ENCODE measurements at places on chromosomes 12 and 14.

GRCh38 chr12:104742551-104743201 is 215.4 kb downstream of the SLC41A2 start:
- DNase-seq: no peak

GRCh38 chr12:75154388-75154787 is 55.3 kb downstream of the KCNC2 start:
- no peak for DNase-seq

GRCh38 chr12:111420494-111420893 is 14.8 kb downstream of the SH2B3 start:
- no peak for DNase-seq

- peak; percentile 49 for DNase-seq
These were observed at the start of gene NELL2 for GRCh38 chr12:44875954-44876543. TSS of gene NELL2 (minus strand) at chr12:44876315. CDS start at chr12:44875869, 446 bp downstream.

GRCh38 chr12:58919231-58920101 is 838 bp downstream of the LRIG3 start:
- DNase-seq: no peak

- no peak for DNase-seq
These were observed 11.8 kb downstream of the NACA start for GRCh38 chr12:56713345-56713744.

GRCh38 chr12:56124133-56124532 is 3.9 kb upstream of the ESYT1 start:
- no peak for DNase-seq

DNA sequence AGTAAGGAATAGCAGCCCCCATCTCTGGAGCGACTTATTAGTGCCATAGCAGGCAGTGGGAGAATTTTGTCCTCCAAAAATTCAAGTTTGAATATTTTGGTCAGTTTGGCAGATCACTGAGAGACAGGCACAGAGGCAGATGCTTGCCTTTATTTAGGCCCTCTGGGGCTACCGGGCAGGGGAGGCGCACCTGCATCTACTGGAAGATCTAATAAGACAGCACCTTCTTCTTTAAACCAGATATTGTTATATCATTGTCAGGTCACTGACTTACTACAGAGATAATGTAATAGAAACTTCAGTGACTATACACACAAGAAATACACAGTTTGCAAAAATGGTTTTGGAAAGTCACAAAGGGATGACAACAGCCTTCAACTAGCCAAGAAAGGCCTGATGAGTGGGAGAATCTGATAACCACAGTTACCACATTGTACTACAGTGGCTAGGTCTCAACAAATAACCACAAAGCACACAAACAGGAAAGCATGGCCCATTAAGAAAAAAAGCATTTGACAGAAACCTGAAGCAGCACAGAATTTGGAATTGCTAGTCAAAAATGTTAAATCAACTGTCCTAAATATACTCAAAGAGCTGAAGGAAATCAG is 56.8 kb downstream of the CDK17 start:
- DNase-seq: no peak

DNA sequence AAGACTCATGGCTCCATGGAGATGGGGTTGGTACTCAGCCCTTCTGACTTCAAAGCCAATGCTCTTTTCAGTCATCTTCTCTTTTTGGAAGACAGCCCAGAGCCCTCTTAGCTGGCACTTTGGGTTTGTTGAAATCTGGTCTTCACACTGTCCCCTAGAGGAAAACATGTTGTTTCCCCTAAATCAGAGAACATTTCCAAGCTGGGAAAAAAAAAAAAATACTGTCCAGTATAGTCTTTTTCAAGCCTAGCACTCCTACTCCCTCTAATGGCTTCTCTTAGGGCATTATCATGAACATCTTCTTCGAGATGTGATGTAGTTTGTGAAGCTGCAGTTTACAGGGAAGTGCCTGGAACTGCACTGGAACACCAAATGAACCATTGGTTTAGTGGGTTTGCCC is 3.0 kb upstream of the ZC3H14 start:
- no peak for DNase-seq

DNA sequence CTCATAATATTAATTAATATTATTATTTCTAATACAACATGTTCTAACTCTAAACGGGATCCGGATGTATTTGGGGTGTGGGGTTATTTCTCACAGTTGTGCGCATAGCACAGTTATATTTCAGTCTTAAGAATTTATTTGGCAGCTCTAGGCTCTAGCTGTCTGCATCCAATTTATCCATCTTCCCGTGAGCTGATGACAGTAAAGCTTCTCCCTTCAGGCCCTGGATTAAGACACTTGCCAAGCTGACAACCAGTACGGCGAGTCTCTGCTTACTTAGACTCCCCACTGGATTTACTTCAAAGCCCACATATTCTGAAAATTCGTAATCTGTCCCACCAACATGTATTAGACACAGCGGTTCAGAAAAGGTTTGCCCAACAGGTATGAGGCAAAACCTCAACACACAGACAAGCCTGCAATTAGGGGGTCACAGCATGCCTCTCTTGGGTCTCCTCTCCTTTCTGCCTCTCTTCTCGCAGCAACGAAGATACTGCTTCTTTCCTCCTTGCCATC is 232.9 kb upstream of the TMTC1 start:
- no peak for DNase-seq

DNA sequence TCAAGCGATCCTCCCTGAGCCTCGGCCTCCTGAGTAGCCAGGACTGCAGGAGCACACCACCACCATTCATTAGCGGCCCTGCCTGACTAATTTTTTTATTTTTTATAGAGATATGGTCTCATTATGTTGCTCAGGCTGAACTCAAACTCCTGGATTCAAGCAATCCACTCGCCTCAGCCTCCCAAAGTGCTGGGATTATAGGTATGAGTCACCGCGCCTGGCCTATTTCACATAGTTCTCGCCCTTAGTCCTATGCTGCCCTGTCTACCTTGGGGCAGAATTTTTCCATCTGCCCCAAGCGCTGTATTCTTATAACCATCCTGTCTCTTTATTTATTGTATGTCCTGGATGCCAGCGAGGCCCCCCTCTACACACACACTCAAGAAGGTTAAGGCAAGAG is 50.9 kb upstream of the BCL2L14 start:
- DNase-seq: no peak

DNA sequence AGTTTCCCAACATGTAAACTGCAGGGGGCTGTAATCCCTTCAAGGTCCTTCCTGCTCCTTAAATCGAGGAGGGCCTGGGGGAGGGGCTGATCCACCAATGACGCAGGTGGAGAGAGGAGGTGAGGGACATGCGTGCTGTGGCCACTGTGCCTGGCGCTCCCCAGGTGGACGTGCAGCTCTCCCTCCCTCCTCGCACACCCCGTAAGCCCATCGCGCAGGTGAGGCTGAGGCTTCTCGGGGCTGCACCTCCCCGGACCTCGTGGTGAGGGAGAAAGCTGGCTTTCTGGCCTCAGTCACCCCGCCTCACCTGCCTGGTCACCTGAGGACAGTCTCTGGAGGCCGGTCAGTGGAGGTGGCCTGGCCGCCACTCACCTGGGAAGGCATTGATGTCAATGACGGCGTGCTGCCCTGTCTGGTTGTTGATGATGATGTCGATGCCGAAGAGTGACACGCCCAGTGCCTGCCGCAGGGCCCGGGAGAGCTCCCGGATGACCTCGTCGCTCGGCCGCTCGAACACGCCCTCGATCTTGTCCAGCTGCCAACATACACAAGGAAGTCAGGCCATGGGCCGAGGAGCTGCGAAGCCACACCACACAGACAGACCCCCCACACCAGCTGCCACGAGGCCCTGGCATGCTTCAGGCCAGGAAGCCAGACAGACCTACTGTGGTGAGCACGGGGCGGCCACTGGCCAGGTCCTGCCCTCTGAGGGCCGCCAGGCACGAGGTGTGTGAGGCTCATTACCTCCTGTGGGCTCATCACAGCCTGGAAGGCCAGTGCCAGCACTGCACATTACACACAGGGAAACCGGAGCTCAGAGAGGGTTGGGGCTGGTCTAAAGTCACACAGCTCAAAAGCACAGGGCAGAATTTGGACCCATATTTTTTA is 23.3 kb downstream of the CHGA start:
- DNase-seq: no peak

DNA sequence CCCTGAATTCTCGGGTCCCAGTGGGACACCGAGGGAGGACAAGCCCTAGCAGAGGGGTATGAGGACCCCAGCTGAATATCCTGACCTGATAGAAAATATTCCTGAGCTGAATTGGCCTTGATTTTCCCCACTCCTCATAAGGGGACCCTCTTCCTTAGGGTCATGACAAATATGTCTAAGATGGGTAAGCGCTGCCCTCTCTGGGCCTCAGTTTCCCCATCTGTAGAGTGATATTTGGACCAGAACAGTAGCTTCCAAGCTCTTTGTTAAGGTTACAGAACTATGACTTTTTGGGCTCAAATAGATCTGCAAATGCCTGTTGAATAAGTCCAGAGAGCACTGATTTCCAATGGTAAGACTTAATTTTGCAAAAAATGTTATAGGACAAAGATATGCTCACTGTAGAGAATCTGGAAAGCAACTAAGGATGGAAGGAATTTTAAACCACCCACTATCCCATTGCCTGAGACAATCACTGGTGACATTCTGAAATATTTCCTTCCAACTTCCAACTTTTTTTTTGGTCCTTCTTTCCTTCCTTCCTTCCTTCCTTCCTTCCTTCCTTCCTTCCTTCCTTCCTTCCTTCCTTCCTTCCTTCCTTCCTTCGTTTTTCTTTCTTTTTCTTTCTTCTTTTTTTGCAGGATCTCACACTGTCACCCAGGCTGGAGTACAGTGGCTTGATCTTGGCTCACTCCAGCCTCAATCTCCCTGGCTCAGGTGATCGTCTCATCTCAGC is 32.0 kb downstream of the MYL2 start:
- DNase-seq: no peak

DNA sequence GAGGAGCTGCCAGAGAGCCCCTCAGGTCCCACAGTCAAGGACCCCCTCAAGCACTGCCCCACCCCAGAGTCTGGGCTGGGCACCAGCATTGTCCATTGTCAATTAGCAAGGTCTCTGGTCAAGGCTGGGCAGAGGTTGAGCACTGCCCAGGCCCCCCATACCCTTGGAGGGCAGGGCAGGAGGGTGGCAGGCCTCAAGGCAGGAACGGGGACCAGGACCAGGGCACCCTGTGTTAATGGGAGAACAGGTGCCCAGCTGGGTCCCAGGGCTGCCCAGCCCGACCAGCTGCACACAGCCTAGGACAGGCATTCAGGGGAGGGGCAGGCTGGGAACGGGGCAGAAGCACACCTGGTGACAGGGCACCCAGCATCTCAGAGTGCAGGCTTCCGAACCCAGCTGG is 18.4 kb downstream of the SIVA1 start:
- DNase-seq: no peak

GRCh38 chr14:102085488-102085887 is 1.4 kb downstream of the HSP90AA1 start:
- no peak for DNase-seq

- no peak for DNase-seq
These were observed 817 bp downstream of the STXBP6 start for GRCh38 chr14:25049093-25049567.

GRCh38 chr14:102652194-102652593 is 59.7 kb downstream of the RCOR1 start:
- no peak for DNase-seq

DNA sequence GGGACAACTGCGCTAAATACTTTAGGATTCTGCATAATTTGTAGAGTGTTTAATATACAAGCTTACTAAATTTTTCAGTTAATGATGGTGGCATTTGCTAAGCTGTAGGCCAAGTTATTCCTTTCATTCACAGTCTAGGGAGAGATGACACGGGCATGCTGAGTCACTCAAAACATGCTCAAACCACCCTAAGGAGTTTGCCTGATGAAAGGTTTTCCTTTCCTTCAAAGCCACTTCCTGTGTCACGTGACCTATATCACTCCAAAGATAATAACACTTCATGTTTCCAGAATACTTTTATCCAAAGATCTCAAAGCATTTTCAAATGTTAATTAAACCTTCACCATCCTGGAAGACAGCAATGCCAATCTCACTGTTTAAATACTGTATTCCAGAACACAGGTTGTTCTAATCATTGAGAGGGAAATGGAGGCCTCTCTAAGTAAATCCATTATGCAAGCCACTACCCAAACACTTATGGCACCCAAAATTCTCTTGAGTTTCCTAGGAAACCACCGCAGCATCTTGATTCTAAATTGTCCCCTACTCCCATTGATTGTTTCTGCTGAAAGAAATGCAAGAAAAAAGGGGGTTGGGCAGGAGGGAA is 207.0 kb upstream of the CDKN3 start:
- DNase-seq: no peak

DNA sequence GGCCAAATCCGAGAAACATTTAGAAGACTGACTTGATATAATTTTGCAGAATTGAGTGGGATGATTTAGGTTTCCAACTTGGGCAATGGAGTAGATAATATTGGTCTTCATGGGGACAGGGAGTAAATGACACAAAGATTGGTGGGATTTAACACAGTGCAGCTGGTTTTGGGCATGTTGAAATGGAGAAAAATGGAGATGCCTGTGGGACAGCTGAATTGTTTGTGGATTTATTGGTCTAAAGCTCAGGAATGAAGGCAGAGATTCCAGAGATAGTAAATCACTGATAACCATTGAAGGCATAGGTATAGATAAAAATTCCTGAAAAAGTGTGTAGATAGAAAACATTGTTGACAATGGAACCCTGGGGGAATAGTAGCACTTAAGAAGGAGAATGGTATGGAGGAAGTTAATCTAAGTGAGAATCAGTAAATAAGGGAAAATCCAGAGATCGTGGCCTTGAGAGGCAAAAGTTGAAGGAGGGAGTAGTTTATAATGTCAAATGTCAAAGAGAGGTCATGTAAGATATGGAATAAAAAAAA is 120.9 kb upstream of the ATP2B1 start:
- DNase-seq: no peak

GRCh38 chr12:33587784-33588712 is 148.4 kb upstream of the SYT10 start:
- no peak for DNase-seq

GRCh38 chr12:53868511-53868986 is 70.1 kb upstream of the HOXC13 start:
- DNase-seq: no peak

Measured in stimulated activated CD4-positive, alpha-beta T cell treated with anti-CD3 and anti-CD28 coated beads, Interleukin-2, amount 100 ng/mL, for 48 hours (primary cell).